ENCODE measurements at places on chromosomes 16 and 17. TPM values are rescaled to one million over a fixed set of nuclear protein-coding genes. Genes with fewer than 3 reads are reported as not detected.

Gene LIG3
- total RNA-seq, result 29.2 TPM

Gene UTS2R
- total RNA-seq, result 0.52 TPM

- peaks cover 4% of the 10 kb centered on the region for H3K4me1 ChIP-seq
- DNase-seq, result no peak
- no peaks in the 10 kb centered on the region for H3K27me3 ChIP-seq
- no peaks in the 10 kb centered on the region for H3K36me3 ChIP-seq
Observed at GRCh38 chr17:38564869-38565268, 40.9 kb downstream of the SRCIN1 start.

DNA sequence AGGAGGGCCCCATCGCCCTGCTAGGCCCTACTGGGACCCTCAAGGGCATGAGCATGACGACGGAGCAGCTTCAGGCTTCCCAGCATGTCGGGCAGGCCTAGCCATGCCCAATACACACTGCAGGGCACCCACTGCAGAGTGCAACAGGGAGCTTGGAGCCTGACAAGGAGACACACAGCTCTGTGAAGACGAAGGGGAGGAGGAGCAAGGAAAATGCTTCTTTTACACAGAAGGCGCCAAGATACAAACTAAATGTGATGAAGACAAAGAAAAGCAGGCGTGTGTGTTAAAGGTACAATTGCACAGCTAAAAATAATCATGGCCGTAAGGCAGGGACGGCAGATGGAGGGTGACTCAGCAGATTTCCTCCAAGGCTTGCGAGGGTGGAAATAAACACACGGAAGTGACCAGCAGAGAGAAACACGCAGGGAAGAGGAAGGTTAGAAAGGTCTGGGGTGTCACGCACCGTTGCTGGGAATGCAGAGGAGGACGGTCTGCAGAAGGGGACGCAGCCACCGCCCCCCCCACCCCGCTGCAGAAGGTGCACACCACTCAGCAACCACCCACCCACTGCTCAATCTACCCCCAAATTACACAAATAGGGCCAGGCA lies 108.5 kb downstream of the ZNF778 start:
- H3K4me3 ChIP-seq, result no peak overlapping the region
- peak overlapping the region; percentile 80 for H3K27ac ChIP-seq
- DNase-seq, result peak; percentile 54
- H3K27me3 ChIP-seq, result no peaks in the 10 kb centered on the region
- H3K36me3 ChIP-seq, result peaks cover 4% of the 10 kb centered on the region

DNA sequence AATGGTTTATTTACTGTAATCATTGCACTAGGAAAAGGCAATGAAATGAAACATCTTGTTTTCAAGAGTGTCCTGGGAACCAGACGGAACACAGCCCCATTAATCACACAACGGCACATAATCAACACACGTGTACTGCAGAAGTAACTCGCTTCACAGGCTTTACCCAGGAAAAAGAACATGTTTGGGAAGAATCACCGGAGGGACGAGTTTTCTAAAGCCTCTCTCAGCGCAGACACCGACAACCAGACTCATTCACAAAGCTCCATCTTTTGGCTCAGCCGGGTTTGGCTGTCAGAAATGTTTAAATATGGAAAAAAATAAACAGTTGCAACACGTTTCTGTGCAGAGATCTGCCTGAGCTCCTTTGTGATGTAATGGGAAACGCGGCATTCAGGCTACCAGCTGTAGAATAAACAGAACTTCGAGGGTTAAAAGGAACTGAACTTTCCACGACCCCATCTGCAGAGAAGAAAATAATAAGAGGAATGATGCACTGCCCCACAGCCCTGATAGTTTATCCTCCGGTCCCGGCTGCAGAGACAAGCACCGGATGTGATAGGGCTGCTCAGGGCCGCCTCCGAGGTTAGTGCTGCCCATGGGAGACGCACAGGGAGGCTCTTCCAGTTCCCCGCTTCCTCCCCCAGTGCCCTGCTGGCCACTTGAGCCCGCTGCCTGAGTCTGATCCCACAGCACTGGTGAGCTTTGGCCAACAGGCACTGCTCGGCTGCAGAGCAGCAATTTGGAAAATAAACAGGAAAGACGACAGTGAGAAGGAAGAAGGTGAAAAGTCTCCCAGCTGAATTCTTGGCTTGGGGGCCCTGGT lies 119.8 kb downstream of the HIC1 start:
- H3K27ac ChIP-seq, result no peak overlapping the region
- no peak overlapping the region for H3K4me3 ChIP-seq
- H3K27me3 ChIP-seq, result no peaks in the 10 kb centered on the region
- H3K36me3 ChIP-seq, result peaks cover 1% of the 10 kb centered on the region
- DNase-seq, result no peak
- H3K4me1 ChIP-seq, result peaks cover 23% of the 10 kb centered on the region

DNA sequence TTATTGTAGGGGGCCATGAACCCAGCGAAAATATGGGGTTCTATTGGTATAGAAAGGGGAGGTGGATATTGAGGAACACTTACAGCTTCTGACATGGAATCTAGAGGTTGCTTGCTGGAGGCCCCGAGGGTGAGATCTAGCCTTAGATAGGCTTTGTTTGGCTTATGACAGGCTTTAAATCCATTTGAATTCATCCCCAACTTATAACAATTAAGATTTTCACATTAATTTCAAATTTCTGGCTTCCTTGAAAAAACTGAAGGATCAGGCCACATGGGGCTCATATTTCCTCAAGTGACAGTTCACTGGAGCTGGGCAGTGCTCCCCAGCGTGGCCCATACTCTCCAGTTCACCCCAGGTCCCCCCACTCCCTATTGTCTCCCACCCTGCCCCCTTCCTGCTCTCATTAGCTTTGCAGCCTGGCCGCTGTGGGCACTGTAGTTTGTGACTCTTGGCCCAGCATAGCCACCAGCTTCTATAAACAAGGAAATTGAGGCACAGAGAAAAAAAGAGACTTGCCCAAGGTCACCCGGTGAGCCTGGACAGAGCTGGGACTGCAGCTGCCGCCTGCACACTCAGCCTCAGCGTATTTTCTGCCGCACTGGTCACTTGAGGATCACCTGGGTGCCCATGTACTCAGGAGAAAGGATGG lies 19.8 kb upstream of the ADGRG1 start:
- H3K4me1 ChIP-seq, result peaks cover 3% of the 10 kb centered on the region
- no peak overlapping the region for H3K4me3 ChIP-seq
- no peak for DNase-seq
- no peaks in the 10 kb centered on the region for H3K27me3 ChIP-seq
- H3K27ac ChIP-seq, result no peak overlapping the region

GRCh38 chr16:88746506-88746905 lies 38.5 kb downstream of the PIEZO1 start:
- peaks cover 4% of the 10 kb centered on the region for H3K36me3 ChIP-seq
- peak; percentile 37 for DNase-seq
- no peaks in the 10 kb centered on the region for H3K27me3 ChIP-seq
- peaks cover 11% of the 10 kb centered on the region for H3K4me1 ChIP-seq
- H3K4me3 ChIP-seq, result no peak overlapping the region
- peak overlapping the region; percentile 50 for H3K27ac ChIP-seq

DNA sequence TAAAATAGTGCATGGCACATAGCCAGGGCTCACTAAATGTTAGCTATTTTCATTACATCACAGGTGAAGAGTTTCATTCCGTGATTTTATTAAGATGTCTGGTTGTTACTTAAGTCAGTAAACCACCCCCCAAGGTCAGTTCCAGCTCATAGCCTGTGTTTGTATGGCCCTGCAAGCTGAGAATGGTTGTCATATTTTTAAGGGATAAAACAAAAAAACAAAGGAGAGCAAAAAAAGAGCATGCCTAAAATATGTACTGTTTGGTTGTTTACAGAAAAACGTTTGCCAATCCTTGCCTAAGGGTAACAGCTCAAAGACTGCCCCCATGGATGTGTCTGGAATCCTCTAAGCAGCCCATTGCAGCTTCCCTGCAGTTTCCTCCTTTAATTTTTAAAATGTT lies 329.6 kb downstream of the CA10 start:
- no peak overlapping the region for H3K27ac ChIP-seq
- no peak overlapping the region for H3K4me3 ChIP-seq
- no peaks in the 10 kb centered on the region for H3K36me3 ChIP-seq
- H3K27me3 ChIP-seq, result no peaks in the 10 kb centered on the region
- DNase-seq, result no peak
- no peaks in the 10 kb centered on the region for H3K4me1 ChIP-seq

DNA sequence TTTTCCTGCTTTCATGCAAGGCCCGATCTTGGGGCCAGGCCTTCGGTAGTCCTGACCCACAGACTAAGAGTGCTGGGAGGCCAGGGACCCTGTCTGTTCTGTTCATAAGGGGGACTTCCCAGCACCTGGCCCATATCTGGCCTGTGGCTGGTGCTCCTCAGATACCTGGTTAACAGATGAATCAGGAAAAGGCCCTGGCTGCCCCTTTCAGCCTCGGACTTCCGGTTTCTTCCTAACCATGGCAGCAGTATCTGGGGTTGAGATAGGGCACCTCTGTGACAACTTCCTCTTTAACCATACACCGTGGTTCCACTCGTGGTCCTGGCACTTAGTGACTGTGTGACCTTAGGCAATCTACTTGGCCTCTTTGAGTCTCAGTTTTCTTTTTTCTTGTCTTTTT lies 18.4 kb downstream of the PLCG2 start:
- H3K27ac ChIP-seq, result no peak overlapping the region
- no peaks in the 10 kb centered on the region for H3K36me3 ChIP-seq
- no peaks in the 10 kb centered on the region for H3K27me3 ChIP-seq
- H3K4me3 ChIP-seq, result no peak overlapping the region

- H3K27me3 ChIP-seq, result no peaks in the 10 kb centered on the region
- H3K4me3 ChIP-seq, result no peak overlapping the region
- H3K27ac ChIP-seq, result no peak overlapping the region
- DNase-seq, result no peak
Observed at GRCh38 chr16:2089706-2090480, 42.1 kb downstream of the TSC2 start.

DNA sequence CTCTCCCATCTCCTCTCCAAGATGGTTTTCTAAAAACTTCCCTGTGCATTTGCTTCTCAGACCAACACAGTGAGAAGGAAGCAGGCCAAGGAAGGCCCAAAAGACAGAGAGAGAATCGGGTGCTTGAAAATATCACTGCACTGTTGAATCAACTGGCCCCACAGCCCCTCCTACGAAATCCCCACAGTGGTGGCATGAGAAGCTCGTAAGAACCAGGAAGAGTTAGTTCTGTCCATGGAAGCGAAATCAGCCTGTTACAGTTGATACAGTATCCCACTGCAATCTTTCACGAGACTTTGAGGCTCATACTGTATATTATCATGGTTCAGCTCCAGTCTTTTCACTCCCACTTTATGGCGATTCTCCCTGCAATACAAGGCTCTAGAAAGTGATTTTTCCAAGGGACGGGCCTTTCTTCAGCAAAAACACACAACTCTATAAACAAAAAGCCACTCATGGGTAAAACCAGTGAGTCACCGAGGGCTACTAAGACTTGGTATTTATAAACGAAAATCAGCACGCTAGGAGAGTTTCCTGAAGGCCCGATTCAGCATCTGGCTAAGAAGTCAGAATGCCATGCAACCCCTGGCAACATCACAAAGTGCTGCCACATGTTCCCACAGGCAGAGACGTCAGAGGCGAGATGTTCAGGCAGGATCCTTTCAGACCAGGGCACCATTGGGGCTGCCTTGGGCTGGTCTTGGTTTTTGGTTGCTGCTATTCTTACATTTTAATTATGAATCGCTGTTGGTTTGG lies 185.7 kb downstream of the IRX5 start:
- no peak overlapping the region for H3K27ac ChIP-seq
- no peak for DNase-seq
- H3K27me3 ChIP-seq, result no peaks in the 10 kb centered on the region
- no peaks in the 10 kb centered on the region for H3K4me1 ChIP-seq

GRCh38 chr17:77471984-77472461 lies 331.3 kb downstream of the SEC14L1 start:
- no peaks in the 10 kb centered on the region for H3K36me3 ChIP-seq
- H3K4me3 ChIP-seq, result peak overlapping the region; percentile 34
- H3K4me1 ChIP-seq, result peaks cover 66% of the 10 kb centered on the region
- peak overlapping the region; percentile 99 for H3K27ac ChIP-seq
- DNase-seq, result peak; percentile 93
- no peaks in the 10 kb centered on the region for H3K27me3 ChIP-seq

DNA sequence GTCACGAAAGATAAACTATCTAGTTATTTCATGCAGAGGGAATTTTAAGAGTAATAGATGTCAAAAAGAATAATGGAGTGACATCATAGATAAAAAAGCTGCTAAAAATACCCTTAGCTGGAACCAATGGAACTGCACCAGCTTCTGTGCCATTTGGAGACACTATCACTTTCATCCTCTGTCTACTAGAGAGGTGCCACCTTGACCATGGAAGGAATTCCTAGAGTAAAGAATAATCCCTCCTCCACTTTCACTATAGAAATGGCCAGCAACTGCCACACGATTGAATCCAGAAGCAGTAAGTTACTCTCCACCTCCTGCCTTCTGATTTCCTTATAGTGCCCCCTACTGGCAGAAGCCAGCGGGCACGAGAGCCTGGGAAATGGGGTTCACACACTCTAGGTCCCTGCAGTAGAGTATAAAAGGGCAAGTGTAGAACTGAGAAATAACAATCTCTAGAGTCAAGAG lies 2.8 kb upstream of the ALDH3A2 start:
- H3K27me3 ChIP-seq, result no peaks in the 10 kb centered on the region
- H3K27ac ChIP-seq, result no peak overlapping the region
- peaks cover 14% of the 10 kb centered on the region for H3K4me1 ChIP-seq
- no peaks in the 10 kb centered on the region for H3K36me3 ChIP-seq

Data from A673 (cell line).